Stimulated activated naive CD4-positive, alpha-beta T cell (primary cell): ENCODE measurements at places on chromosomes 5 and 9.

DNA sequence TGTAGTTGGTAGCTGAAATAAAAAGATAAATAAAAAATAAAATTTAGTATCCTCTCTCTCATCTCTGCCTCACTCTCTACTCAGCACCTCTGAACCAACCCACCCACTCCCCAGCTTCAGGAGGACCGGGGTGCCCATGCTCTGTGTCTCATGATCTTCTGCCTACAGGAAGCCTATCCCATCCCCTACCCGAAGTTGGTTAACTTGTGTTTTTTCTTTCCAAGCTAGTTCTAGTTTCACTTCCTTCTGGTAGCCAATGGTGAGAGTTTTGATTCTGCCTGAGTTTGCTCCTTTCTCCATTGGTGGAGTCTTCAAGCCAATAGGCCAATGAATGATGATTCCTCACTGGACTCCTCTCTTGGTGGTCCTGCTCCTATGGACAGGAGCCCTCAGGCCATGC lies 32.1 kb downstream of the SNX24 start:
- no peak for DNase-seq

DNA sequence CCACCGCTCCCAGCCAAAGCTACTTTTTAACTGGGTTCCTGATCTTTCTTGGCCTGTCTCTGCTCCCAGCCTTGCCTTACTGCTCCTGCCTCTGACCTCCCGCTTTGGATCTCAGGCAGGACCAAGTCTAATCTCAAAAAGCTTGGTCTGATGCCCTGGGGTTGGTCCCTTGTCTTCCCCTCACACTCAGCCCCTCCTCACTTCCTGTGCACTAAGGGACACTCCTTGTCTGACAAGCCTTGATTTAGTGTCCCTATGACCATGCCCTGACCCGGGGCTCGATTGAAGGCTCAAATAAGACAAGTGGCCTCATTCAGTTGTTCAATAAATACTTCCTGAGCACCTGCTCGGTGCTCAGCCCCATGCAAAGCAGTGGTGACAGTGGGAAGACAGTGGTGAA lies 3.7 kb upstream of the GTF3C5 start:
- DNase-seq, result no peak

- no peak for DNase-seq
Observed at GRCh38 chr5:33641744-33642505, 201.2 kb downstream of the TARS1 start.

- no peak for DNase-seq
Observed at GRCh38 chr5:115873392-115873791, 31.7 kb downstream of the AP3S1 start.

DNA sequence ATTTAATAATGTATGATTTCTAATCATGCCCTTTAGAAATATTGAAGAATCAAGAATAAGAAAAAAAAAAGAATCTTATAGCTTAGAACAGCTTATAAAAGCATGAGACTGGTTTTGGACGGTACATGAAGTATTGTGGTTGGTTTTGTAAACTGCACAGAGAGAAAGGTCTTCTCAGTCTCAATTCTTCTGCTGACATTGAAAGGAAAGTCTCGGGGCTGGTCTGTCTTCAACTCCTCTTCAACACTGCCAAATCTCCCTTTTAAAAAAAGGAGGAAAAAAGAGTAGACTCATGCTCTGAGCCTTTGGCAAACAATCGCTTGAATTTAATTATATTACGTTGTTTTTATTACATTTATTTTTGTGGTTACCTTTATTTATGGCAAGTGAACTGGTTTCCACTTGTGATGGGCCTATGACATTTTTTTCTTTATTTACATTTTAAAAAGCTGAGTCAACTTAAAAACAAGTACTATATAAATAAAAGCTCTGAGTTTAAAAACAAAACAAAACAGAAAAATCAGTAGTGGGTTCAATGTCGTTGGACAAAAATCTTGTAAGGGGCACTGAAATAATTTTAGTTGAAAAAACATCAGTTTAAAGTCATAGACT lies 32.8 kb upstream of the EBF1 start:
- no peak for DNase-seq
